ENCODE measurements at places on chromosomes 4 and X.

DNA sequence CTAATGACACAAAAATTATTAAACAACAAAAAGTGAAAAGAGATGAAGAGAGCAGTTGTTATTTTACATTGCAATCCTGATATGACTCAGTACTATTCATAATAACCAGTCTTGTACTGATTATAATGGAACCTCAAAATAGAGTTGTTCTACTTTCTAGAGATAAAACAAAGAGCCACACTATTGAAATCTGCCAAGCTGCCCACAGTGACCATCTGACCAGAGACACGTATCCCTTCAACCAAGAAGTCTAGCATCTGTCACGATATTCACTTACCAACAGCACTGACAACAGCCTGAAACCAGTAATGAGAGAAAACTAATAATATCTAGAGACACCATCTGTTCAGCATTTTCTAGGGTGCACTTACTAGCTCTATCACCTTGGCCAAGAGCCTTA lies 466.7 kb downstream of the NKX6-1 start:
- DNase-seq = no peak

DNA sequence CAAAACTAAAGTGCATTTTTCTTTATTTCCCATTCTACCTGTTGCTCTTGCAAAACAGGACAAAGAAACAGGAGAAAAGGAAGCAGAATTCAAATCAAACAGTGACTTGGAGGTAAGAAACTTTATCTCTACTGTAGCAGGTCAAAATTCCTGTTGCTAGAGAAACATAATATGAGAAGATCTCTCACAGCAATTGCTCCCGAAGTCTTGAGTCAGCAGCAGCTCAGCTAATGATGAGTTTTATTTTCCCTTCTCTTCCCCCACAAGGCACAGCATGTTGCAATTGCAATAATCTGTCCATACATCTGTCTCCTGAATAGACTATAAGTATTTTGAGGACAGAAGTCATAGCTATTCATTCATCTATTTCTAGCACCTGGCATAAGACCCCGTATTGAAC lies 112.7 kb downstream of the CLNK start:
- DNase-seq = no peak

- no peak for DNase-seq
These were observed 37.9 kb upstream of the SLC4A4 start for GRCh38 chr4:71300964-71301363.

GRCh38 chr4:17788956-17789355 lies 7.5 kb upstream of the FAM184B start:
- no peak for DNase-seq

DNA sequence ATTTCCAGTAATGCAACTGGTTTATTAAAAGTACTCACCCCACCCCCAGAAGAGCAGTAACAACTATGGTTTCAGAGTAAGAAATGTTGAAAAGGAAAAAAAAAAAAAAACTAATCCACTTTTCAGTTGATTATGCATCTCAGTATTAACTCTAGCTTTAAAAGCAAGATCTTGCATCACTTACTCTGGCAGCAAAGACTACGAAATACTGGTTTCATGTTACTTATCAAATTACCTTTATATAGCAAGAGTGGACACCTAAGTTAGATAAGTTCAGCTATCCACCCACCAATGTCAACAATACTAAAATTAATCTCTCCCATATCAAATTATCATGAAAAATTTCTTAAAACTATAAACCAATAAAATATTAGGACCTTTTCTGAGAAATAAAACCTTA lies 105.0 kb downstream of the ABCB7 start:
- DNase-seq = no peak

DNA sequence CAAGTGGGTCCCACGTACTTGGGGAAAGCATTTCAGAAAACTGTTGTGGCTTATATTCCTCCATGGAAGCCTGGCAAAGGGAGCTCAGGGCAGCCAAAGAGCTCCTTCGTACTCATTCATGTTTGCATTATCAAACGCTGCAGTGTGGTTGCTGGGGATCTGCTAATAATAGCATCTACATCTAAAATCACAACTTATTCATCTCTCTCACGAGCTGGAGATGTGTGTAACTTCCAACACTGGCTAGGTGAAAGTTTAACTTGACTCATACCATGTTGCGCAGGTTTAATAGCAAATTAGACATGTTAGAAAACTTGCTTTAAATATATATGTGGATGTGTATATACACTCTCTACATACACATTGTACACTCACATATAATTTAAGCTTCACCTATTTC lies 415.1 kb downstream of the AFF2 start:
- DNase-seq = no peak

- DNase-seq = no peak
These were observed 238.1 kb upstream of the AGA start for GRCh38 chr4:177680308-177680707.

DNA sequence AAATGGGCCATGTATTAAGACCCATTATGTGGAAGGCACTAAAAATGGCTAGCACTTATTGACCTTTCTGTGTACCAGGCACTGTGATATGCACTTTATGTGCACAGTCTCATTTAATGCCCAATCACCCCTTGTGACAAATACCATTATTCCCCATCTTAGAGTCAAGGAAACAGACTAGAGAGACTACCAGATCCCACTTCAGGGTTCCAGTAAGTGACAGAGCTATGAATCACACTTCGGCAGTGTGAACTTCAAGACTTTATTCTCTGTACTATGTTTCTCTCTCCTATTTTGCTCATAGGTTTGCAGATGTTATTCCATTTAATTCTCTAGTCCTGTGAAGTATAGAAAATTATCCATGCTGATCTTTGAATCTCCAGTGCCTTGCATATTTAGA lies 107.0 kb downstream of the NFKB1 start:
- no peak for DNase-seq

DNA sequence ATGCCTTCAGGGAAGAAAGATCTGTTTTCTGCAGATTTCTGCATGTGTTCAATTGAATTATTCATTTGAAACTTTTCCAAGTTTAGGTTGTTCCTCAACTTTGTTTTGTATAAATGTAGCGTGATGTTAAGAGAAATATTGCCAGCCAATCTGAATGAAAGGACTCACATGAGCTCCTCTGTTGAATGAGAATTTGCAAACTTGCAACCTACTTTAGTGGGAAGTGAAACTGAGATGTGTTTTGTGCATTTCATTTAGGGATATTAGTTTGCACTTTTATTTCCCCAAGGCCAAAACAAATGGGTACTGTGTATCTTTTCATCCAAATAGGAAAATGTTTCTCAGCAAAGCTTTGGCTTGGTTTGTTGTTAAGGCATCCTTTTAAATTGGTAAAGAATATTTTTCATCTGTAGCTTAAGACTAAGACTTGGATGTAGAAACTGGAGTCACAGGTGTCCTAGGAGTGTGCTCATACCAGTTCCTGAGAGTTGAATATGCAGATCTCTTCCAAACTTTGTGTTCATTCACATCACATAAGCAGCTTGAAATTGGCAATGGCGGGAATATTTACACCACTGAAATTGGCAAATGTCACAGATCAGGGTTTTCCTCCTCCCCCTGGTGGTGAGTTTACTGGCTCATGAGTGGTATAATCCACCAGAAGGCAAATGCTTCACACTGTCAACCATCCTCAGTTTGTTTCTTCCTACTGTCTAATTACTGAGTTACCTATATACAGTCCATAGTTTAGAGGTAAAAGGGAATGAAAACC lies 193.6 kb upstream of the BANK1 start:
- DNase-seq = no peak

GRCh38 chr4:74942251-74942917 lies 9.5 kb downstream of the PARM1 start:
- no peak for DNase-seq

- DNase-seq = no peak
These were observed 56.1 kb downstream of the NELFA start for GRCh38 chr4:1952719-1953118.

DNA sequence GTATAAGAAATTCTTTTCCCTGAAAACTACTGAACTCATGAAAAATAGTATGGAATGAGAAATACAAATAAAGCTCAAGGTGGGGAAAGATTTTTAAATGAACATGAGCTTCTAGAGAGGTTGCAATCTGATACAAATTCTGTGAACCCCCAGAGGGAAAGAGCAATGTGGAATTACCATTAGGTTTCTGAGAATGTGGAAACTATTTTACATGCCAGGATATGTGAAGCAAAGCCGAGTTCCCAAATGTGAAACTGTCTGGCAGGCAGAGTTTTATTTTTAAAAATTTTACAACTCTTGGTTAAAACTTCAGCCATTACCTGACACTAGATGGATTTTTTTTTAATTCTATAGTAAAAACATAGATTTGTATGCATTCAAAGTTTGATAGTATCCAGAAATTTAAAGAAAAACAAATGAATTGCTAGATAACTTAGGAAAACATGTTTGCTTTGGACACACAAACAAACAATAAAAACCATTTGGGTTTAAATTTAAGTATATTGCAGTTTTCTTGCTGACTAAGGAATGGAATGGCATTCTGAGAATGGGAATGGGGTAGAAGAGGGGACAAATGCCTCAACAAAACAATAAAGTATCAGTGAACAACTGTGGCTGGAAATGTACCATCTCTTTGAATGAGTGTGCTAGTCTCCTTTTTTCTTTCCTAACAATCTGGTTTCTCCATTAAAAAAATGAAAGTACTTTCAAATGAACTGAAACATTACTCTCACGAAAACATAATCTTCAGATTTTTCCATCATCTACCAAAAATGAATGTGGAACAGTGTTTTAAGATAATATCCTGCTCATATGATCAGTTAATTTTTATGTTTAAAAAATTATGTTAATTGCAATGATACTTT lies 99.6 kb downstream of the PCDH18 start:
- DNase-seq = no peak

DNA sequence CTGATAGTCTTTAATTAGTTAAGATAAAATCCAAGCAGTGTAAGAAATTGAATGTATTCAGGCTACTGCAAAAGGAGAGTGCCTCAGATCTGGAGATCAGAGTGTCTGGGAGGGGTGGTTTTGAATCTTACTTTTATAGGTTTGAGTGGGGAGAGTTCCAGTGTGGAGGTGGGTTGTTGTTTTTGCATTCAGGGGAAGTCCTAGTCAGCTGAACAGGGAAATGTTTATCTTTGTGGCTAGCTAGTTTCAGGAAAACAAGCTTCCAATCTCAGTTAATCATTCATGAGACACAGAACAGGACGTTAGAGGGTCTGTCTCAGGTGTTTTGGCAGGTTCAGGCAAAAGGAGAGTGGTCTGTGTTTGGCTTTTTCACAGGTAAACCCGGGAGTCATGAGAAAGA lies 26.0 kb downstream of the ZNF81 start:
- DNase-seq = no peak

DNA sequence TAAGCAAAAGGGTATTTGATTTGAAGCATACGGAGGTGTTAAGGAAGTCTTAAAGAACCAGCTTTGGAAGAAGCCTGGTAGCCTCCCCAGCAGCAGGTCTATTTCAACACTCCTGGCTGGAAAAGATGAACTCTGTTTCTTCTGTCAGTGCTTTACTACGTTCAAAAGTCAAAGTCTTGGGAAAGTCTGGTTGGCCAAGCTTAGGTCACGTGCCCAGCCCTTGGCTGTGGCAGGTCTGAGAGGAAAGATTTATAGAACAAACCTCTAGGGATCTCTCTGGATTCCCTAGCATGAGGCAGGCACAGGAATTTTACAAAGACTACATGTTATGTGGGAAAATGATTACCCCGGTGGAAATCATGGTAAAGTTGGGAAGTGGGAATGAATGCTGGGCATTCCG lies 8.6 kb upstream of the ARHGAP10 start:
- no peak for DNase-seq

DNA sequence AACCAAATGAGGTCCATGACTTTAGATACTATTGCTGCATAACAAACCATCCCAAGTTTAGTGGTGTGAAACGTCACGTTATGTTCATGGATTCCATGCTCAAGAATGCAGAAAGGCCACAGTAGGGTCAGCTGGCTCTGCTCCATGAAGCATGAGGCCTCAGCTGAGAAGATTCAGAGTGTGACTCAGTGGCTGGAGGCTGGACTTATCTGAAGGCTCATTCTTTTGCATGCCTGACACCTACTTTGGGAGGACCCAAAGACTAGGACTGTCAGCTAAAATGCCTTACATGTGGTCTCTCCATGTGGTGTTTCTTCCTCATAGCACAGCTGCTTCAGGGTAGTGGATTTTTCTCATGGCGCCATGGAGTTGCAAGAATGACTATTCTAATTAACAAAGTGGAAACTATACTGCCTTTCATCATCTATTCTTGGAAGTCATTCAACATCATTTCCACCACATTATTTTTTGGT lies 11.5 kb upstream of the CCDC149 start:
- no peak for DNase-seq

DNA sequence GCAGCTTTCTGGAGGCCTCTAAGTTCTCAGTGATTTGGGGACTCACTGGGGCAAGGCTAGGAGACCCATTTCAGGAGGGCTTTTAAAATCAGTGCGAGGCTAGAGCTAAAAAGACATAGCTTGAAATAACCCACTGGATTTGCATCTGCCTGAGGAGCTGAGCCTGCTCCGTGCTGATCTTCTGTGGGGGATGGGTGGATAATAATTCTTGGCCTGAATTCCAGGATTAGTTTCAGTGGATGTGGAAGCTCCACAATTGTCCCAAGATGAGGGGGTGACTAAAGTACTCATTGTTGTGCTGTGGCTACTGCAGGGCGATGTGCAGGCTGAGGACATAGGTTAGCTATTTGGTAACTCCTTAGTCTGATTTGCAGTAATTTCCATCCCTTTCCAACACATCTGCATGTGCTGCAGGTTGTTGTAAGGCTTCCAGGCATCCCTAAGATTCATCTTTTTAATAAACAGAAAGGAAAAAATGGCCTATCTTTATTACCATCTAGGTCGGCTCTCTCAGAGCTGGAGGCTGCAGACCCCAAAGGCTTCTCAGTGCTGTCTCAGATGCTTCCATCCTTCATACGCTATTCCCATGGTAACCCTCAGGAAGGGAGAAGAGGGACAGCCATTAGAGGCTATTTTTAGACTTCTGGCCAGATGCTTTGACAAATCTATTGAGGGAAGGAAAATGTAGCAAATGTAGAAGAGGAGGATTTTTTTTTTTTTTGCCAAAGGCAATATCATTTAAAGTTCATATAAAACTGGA lies 63.4 kb downstream of the GRXCR1 start:
- no peak for DNase-seq
